AG20443 (cell line): ENCODE measurements at places on chromosomes 13 and 19.

DNA sequence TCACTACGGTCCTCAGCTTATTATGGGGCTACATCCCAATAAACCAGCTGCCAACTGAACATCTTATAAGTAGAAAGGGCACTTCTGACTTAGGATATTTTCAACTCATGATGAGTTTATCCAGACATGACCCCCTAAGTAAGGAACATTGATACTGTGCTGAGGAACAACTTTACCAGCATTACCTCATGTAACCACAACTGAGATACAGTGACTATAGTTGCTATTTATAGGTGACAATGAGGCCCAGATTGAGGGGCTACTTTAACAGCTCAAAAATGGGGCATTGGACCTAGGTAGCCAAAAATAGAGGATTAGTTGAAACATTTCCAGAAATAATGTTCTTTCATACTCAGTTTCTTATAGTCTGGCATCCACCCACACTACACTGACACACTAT, 26.8 kb downstream of the SKA3 start:
- no peak for DNase-seq

GRCh38 chr13:63737418-63737817, 2321.8 kb upstream of the PCDH20 start:
- no peak for DNase-seq

GRCh38 chr13:21060338-21061028, 903 bp downstream of the LATS2 start:
- peak; percentile 60 for DNase-seq

DNA sequence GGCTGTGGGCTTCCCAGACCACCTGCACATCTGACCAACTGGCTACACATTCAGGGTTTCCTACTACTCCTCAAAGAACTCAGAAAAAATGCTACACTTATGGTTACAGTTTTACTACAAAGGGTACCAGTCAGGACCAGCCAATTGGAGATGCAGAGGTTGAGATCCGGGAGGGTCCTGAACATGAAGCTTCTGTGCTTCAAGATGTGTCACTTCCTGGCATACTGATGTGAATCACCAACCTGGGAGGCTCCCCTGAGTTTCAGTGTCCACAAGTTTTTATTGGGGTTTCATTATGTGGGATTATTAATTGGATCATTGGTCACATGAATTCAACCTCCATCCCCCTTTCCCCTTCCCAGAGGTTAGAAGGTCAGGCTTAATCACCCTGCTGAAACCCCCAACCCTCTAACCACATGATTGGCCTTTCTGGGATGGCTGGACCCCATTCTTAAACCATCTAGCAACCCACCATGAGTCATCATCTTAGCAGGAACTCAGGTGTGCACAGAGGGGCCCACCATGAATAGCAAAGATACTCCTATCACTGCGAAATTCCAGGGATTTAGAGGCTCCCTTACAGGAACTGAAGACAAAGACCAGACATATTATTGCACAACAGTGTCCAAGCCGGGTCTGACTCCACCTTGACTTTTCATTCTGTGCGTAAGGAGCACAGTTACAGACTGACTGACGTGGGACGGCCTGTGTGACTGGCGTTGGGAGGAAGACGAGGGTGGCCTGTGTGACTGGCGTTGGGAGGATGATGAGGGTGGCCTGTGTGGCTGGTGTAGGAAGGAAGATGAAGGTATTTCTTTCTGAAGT, 90.7 kb downstream of the ATP8A2 start:
- no peak for DNase-seq

DNA sequence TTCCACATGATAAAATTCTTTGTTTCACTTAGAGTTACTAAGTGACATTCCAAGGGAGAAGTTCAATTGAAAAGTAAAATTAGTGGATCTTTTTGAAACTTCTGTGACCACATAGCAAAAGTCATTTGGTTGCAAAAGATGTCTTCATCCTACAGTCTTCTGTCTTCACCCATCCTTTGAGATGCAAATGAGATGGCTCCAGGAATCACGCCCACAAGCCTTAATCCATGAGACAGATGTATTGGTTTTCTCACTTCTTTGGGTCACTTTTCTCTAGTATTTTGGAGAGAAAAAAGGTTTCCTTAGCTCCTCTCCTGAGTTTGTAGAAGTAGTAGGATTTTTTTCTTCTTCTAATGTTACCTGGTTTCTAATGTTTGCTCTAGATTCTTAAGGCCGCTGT, 259.5 kb upstream of the SLC10A2 start:
- no peak for DNase-seq

DNA sequence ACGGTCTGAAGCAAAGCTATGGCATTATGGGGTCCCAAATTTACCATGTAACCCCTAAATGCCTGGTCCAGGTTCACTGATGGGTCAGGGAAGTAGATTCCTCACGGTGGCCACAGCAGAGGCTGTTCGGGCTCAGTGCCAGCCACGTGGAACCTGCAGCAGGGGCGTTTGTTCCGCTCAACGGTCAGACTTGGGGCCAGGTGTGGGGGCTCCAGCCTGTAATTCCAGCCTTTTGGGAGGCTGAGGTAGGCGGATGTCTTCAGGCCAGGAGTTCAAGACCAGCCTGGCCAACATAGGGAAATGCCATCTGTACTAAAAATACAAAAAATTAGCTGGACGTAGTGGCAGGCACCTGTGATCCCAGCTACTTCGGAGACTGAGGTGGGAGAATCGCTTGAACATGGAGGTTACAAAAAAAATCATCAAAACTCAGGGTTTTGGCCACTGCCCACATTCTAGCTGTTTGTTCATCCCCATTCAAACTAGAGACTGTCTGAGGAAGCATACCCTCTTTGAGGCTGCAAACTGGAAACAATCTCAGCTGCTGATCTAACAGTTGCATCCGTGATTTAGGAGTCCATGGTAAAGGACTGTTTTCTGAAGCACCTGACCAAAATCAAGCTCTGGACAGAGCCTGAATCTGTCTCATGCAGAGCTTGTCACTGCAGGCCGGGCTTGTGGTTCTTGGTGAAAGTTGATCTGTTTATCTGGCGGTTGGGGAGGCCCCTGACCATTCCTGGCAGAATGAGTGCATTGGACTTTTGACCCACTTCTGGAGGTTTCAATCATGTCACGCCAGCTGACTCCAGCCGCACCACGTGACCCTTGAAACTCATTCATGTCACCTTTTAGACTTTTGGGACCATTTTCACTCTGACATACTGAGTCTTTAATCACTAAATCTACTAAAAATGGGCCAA, 30.2 kb upstream of the ZNF331 start:
- no peak for DNase-seq

GRCh38 chr13:44089452-44089851, 209.7 kb downstream of the LACC1 start:
- DNase-seq, result no peak

DNA sequence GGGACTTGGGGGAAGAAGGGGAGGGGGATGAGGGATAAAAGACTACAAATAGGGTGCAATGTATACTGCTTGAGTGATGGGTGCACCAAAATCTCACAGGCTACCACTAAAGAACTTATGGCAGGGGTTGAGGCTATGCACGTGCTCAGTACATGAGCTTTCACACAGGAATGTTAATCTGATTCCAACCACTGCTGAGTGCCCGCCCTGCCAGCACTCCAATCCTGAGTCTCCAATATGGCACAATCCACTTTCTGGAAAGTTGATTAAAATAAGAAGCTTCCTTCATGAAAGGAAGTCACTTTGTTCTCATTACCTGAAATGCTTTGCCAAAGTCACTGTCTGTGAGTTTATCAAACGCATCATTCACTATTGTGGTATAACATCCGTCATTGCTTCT, 463.0 kb downstream of the IRS2 start:
- DNase-seq, result no peak

- no peak for DNase-seq
Measured at GRCh38 chr13:98309569-98310335, 132.7 kb upstream of the RNF113B start.

GRCh38 chr19:33499671-33500506, 21.7 kb downstream of the PEPD start:
- no peak for DNase-seq

- DNase-seq, result no peak
Measured at GRCh38 chr19:3361384-3362216, 4.8 kb upstream of the NFIC start.

DNA sequence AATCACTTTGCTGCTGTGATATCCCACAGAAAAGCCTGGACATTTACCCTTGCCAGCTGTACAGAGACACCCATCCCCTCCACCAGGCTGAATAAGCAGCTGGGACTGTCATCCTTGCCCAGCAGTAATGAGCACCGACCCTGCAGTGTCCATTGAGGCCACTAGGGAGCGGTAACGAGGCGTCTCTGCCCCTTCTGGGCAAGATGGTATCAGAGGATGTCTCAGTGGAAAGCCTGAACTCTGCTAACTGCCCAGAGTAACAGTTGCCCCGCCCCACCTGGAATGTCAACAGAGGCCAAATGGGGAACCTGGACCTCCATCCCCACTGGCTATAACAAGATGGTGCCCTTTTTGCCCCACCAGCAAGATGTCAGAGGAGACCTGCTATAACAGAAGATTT, 22.8 kb upstream of the CEACAM20 start:
- DNase-seq, result peak; percentile 65

DNA sequence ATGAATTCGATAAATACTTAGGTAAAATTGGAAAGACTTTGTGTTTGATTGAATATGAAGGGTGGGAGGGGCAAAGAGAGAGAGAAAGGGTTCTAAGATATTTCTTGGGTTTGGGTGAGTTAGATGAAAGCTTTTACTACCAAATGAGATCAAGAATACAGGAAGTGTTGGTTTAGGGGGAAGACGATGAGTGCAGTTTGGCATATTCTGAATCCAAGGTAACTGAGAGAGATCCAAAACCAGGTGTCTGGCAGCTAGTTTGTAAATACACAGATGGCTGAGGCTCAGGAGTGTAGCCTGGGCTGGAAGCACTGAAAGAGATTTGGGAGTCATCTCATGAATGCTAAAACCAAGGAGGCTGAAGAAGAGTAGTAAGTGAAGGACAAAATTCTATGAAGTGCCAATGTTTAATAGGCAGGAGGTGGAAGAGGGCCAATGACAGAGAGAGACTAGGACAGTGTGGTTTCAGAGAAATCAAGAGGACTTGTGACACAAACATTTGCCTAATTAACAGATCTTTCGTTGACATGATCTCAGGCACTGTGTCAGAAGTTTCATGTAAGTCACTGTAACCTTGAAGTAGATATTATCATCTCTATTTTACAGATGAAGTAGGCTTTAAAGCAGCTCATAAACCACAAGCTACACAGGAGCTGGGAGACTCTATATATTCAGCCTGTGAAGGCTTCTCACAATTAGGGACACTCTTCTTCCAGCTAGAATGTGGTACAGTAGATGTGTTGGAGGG, 70.2 kb upstream of the ZDHHC20 start:
- DNase-seq, result no peak

DNA sequence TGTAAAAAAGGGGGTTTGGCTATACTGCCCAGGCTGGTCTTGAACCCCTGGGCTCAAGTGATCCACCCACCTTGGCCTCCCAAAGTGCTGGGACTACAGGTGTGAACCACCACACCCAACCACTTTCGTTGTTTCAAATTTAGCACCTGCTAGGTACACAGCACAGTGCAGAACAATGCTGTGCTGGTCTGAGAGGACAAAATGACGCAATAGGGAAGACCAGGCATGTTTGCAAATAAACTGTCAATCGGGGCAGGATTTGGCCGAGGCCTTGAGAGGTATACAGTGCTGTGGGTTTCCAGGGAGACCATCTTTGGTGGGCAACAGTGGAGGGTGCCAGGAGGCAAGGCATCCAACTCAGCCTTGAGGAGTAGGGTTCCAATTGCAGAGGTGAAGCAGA, 37.0 kb downstream of the ATP12A start:
- no peak for DNase-seq

DNA sequence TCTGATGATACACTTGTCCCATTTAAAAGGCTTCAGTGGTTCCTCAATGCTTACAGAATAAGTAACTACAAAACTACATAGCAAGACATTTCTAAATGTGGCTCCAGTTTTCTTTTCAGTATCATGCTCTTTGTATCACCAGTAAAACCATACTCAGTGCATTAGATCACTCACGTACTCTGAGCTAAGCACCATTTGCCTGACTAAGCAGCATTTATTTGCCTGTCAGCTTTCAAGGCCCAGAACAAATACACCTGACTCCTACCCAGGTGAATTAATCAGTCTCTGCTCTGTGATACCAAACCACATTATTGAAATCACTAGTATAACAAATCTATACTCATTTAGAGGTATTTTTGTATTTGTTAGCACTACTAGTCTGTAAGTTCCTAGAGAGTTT, 47.4 kb upstream of the PCDH20 start:
- DNase-seq, result no peak

GRCh38 chr19:17391371-17392151, 2.4 kb downstream of the CCDC194 start:
- DNase-seq, result no peak

DNA sequence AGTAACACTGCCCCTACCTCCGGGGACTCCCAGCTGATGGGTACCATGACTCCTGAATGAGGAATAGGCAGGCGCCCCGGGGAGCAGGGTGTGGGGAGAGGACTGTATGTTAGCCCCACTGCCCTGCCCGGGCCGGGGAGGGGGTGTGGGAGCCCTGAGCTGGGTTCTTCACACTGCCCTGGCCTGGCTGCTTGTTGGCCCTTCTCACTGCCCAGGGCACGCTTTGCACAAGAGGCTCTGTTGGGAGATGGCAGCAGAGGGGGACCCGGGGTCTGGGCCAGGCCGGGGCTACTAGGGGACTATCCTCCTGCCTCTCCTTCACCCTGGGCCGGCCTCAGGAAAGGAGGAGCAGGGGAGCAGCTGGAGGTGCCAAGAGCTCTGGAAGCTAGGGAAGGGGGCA, 19.3 kb upstream of the KCTD15 start:
- DNase-seq, result no peak

DNA sequence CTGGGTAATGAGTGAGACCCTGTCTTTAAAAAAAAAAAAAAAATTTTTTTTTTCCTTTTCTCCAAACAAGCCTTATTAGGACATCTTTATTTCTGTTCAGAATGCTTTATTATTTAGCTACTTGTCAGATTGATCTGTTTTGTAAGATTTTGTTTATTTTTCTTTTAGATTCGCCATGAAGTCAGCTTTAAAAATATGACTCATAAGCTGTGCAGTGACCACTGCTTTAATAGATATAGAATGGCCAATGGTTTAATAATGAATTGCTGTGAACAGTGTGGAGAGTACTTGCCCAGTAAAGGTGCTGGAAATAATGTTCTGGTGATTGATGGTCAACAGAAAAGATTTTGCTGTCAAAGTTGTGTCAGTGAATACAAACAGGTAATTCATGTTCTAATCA, 47.7 kb downstream of the ZMYM2 start:
- DNase-seq, result no peak

DNA sequence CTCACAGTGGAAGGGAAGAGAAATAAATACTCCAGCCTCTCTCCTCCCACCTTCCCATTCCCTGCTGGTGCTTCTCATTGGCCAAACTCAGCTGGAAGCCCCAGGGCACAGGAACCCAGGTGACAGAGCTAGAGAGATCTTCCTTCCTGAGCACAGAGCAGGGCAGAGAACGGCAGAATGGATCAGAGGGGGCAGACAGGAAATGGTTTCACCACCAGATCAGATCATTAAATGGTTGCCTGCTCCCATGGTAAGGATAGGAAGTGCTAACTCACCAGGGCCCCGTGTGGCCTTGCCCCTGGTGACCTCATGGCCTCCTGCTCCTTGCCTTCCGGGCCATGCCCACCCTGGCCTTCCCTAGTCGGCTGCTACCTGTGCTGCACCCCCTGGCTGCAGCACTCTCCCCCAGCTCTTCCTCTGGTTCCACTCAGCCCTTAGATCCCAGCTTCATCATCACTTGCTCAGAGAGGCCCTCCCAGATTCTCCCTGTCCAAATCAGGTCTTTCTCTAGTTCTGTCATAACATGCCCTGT, 108.7 kb downstream of the DPF1 start:
- no peak for DNase-seq

GRCh38 chr19:49605605-49606004, 14.6 kb downstream of the PRR12 start:
- DNase-seq, result no peak
